ENCODE measurements at places on chromosomes 16 and 17. TPM values are rescaled to one million over a fixed set of nuclear protein-coding genes. Genes with fewer than 3 reads are reported as not detected.

ZNF668 gene
- total RNA-seq: 12.2 TPM

KRTAP3-2 gene
- not detected for total RNA-seq

SCARF1 gene
- total RNA-seq: 295 TPM

- H3K4me3 ChIP-seq: no peak overlapping the region
- H3K27ac ChIP-seq: no peak overlapping the region
- H3K27me3 ChIP-seq: no peaks in the 10 kb centered on the region
- DNase-seq: no peak
- H3K36me3 ChIP-seq: no peaks in the 10 kb centered on the region
- peaks cover 9% of the 10 kb centered on the region for H3K4me1 ChIP-seq
These were observed 24.3 kb downstream of the G6PC1 start for GRCh38 chr17:42924891-42925290.

DNA sequence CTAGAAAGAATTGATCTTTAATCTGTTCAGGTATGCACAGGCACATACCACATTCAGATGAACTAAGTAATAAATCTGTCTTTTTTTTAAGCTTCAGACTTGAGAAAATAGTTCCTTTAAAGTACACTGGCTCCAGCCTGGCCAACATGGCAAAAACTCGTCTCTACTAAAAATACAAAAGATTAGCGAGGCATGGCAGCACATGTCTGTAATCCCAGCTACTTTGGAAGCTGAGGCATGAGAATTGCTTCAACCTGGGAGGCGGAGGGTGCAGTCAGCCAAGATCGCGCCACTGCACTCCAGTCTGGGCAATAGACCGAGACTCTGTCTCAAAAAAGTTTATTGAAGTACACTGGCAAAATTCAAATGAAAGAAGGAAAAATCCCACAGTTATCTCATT lies 111.0 kb upstream of the NETO2 start:
- H3K4me1 ChIP-seq: no peaks in the 10 kb centered on the region
- no peaks in the 10 kb centered on the region for H3K27me3 ChIP-seq
- H3K36me3 ChIP-seq: peaks cover 2% of the 10 kb centered on the region
- H3K27ac ChIP-seq: no peak overlapping the region
- DNase-seq: no peak

- H3K4me3 ChIP-seq: no peak overlapping the region
- H3K4me1 ChIP-seq: no peaks in the 10 kb centered on the region
- no peak for DNase-seq
These were observed 168.0 kb downstream of the RPTOR start for GRCh38 chr17:80712606-80713005.

All from ascending aorta (tissue), 2 donors.